Muscle of arm (tissue), 14 donors: ENCODE measurements at places on chromosomes 6 and 20. TPM values are rescaled to one million over a fixed set of nuclear protein-coding genes. Genes with fewer than 3 reads are reported as not detected.

TFAP2B gene
- polyA plus RNA-seq = 0.20 TPM

TNNC2 gene
- polyA plus RNA-seq = 7,890 TPM

LAMA5 gene
- polyA plus RNA-seq = 55.0 TPM

GRCh38 chr6:66948106-66948505 is 1241.1 kb upstream of the EYS start:
- no peak for DNase-seq

GRCh38 chr20:4056880-4057279 is 41.5 kb upstream of the RNF24 start:
- no peak for DNase-seq

DNA sequence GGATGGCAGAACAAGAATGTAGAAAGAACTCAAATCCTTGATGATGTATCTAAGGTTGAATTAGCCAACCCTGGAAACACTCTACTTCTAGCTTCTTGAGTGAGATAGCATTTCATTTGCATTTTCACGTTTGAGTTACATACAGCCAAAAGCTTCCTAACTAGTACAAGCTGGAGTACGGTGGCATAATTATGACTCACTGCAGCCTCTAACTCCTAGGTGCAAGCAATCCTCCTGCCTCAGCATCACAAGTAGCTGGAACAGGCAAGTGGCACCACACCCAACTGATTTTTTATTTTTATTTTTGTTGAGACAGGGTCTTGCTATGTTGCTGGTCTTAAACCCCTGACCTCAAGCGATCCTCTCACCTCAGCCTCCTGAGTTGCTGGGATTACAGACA is 36.5 kb upstream of the STK35 start:
- DNase-seq = no peak

DNA sequence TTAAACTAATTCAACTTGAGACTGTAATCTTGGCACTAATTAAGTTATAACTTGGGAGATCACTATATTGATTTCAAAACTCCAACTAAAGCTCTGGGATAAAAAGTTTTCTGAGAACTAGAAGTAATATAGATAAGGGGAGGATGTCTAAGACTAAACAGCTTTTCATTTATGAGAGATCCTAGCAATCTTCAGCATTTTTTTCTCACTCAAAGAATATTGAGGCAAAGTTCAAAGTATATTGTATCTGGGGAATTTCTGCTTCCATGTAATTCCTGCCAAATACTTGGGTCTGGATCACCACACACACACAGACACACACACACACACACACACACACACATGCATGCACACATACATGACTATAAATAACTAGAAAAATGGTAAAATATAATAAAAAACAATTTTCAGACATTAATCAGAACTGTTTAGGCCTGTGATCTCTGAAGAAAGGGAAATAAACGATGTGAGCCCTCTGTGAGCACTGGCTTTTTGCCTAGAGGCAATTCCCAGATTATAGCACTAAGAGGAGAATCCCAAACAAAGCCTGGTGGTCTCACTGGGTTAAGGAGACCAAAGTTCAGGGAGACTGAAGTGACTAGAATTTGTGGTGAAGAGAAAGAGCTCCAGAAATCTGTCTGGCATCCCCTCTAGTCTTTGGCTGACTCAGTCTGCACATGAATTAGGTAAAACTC is 92.8 kb downstream of the ADAT2 start:
- DNase-seq = peak; percentile 32

DNA sequence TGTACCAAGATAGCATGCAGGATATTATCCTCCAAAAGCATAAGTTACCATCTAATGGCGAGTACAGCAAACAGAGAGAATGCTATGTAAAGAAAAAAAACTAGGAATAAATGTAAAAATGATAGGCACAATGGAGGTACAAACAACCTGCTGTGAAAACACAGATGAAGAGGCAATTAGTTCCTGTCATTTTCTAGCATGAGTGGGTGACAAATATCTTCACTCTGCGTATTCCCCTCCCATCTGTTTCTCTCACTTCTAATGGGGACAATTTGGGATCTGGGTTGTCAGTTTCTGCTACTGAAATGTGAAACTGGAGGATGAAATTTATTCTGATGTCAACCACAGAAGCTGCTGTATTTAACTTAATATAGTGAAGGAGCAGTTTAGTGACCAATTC is 11.7 kb upstream of the PTPRK start:
- DNase-seq = no peak
